NCI-H526 (cell line): ENCODE measurements at places on chromosomes 16 and 17.

DNA sequence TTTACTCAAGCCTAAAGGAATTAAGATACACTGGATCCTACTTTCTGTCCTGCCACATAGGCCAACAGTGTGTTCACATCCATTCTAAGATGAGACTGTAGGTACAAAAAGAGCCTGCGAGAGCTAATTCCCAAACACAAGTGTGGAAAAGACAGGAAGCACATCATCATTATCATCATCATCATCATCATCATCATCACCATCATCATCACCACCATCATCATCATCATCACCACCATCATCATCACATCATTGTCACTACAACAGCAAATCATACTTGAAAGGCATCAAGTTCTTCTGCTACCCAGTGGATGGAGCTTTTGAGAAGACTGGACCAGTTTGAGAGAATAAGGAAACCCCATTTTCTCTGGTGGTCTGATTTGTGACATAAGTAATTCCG, 268.1 kb downstream of the HS3ST3A1 start:
- no peak for DNase-seq

DNA sequence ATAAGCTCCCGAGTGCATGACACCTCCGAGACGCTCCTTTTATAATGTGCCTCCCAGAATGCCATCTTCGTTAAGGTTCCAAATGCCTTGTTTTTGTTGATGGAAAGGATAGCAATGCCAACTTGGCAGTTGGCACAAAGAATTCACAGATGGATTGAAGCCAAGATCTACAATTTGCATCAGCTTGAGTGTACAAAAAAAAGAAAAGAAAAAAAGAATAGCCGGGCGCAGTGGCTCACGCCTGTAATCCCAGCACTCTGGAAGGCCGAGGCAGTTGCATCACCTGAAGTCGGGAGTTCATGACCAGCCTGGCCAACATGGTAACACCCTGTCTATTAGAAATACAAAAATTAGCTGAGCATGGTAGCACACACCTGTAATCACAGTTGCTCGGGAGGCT, 7.6 kb downstream of the TBC1D16 start:
- no peak for DNase-seq

DNA sequence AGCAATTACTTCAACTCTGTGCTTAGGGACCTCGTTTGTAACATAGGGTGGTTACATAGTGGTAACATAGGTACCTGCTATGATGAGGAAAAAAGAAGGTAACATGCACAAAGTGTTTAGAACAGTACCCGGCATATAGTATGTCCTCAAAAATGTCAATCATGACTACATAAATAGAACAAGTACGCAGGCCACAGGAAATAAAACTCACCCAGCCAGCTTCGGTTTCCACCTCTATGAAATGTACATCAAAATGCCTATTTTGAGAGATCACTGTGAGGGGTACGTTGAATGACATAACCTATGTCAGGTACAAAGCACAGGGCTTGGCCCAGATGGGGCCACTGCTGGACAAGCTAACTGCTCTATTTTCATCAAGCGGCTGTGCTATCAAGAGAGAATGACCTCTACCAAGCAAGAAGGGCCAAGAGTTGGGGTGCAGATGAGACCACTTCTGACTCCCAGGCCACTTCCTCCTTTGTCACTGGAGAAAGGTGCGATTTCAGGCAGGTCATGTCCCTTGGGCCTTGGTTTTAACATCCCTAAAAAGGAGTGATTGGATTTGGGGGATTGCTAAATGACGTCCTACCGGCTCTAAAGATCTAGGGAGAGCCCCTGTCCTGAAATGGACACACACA, 45.4 kb downstream of the WSB1 start:
- no peak for DNase-seq

DNA sequence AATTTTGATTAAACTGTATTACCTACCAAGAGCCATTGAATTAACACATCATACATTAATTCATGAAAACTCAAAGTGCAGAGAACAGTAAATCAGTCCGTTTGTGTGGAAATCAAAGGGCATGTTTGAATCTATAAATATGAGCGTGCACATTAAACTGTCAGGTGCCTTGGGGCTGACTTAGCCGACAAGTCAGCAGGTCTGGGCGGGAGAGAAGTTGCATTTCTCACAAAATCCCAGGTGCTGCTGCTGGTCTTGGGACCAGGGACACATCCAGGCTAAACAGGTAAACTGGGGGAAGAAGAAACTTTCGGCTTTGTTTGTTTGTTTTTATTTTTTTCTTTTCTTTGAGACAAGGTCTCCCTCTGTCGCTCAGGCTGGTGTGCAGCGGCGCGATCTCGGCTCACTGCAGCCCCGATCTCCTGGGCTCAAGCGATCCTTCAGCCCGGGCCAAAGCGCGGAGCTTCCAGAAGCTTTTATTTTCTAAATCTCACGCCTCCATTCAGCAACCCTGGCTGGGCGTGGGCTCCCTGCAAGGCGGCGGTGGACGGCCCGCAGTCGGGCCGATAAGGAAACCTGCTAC, 213.9 kb downstream of the MRTFB start:
- DNase-seq = no peak

GRCh38 chr17:38958326-38958725, 8.9 kb downstream of the FBXO47 start:
- DNase-seq = no peak

GRCh38 chr16:70576431-70577255, 53.0 kb downstream of the SF3B3 start:
- DNase-seq = no peak

DNA sequence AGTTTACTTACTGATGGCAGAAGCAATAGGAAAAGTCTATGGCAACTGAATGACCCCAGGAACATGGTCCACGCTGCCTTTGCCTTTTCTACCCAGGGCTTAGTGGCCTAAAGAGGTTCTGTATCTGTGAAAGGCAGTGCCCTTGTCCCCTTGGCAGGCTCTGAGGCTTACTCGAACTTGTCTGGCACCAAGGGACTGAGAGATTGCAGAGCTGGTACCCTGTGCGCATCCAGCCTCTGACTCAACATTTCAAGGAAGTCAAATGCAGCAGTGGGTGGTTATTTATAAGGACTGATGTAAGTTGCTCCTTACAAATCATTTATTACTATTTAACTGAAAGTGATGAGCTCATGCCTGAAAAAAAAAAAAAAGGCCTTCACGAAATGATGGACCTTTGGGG, 299.9 kb upstream of the MYOCD start:
- no peak for DNase-seq

DNA sequence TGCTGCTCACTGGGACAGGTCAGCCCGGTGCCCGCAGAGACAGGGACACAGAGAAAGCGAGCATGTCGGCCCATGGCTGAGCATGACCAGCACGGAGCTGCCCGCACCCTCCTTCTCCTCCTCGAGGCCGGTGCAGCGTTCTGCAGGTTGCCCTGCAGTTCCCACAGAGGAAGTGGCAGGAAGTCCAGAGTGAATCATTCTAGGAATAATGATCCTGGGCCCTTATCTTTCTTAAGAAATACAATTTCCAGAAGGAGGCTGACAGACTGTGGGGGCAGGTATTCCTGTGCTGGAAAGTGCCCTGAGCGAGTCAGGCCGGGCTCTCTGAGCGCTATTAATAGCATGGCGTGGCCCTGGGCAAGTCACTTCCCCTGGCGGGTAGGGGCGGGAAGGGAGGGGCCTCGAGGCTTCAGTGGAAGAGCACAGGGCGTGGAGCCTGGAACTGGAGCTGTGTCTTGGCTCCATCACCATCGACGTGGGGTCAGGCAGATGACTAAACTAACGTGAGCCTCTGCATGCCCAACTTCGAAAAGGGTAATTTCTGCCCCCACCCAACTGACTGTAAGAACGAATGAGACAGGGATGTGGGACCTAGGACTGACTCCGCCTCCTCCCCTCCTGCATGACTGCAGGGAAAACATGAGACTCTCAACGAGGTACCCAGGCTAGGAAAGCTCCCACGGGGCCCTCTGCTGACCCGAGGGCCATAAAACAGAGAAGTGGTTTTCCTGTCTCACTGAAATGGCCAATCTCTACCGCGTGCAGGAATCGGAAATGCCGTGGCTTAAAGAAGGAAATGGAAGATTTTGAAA, 9.8 kb downstream of the TMEM204 start:
- no peak for DNase-seq

GRCh38 chr16:70258946-70259345, 7.2 kb upstream of the EXOSC6 start:
- no peak for DNase-seq

GRCh38 chr17:76716146-76716838, 5.5 kb upstream of the MXRA7 start:
- DNase-seq = no peak

DNA sequence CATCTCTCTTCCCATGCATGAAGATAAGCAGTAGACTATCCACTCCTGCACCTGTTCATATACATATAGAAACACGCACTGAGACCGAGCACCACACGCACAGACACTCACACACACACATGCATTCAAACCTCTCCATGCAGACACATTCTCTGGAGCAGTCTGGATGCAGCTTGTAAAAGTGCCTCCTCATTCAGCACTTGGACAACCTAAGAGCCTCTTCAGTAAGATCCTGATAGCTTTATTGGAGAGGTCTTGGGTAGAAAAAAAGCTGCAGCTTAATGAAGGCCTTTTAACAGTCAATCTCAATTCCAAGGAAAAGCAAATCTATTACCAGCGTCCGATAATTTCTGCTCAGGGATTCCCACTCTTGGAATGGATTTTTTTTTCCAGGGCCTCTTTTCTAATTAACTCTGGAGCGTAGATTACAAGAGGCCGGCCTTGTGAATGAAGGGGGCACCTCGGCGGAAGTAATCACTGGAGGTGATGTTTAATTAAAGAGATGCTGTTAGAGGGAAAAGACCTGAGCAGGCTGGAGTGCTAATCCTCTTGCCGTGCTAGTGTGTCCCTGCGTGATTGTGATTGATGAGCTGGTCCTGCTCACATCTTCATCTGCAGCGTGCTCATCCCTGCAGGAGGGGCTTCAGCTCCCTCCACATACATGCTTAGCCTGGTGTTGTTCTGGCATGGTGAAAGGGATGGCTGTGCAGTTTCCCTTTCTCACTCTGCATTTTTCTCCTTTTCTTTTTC, 155.1 kb downstream of the RBFOX1 start:
- no peak for DNase-seq

- DNase-seq = no peak
Observed at GRCh38 chr16:87436225-87437172, 44.4 kb downstream of the MAP1LC3B start.

DNA sequence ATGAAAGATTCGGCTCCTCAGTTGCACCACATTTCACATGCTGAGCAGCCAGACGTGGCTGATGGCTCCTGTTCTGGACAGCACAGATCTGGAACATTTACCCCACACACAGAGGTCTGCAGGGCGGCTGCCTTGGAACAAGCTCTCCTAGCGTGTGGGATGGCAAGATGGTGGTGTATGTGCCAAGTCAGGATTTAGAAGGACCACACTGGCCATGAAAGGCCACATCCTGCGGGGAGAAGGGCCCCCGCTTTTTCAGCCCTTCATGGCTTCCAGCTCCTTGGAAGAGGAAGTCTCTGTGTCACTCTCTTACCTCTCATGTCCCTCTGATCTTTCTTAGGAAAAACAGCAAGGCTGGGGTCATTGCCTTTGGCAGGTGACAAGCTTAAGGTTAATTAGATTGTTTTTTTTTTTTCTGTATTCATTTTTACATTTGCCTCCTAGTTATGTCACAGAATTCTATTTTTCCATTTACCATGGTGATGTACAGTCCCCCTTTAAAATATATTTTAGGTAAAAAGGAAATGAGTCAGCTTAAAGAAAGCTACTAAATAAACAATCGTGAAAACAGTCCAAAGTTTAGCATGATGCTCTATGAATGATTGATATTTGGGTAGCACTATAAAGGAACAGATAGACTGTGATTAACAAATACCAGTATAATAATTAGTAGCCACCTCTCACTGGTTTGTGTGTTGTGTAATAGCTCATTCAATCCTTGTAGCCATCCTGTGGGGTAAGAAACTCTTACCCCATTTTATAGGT, 396.6 kb downstream of the CPPED1 start:
- DNase-seq = no peak

DNA sequence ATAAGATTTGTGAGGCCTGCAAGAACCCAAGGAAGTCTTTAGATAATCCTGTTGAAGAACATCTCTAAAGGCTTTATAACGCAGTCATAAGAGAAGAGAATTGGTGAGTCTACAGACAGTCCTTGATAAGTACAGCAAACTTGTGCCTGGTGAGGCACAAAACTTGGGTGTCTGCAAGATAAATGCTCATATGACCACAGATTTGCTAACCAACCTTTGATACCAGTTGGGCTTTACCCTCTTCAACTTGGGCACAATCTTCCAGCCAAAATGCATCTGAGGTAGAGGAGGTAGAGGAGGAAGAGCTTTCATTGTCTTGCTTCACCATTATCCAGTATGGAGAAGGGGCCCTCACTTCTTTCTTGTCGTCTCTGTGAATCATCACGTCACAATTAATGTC, 16.9 kb downstream of the PDZD9 start:
- DNase-seq = no peak

DNA sequence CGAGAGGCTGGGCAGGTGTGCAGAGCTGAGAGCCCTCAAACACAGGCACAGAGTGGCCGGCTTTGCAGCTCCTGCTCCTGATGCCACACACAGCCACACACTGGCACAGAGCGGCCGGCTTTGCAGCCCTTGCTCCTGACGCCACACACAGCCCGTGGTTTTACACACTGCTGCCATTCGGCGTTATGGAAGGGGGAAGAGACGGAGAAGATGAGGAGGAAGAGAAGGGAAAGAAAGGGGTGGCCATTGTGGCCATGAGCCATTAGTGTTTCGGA, 26.8 kb downstream of the WSCD1 start:
- no peak for DNase-seq

- peak; percentile 50 for DNase-seq
Observed at GRCh38 chr16:68732042-68732680, 4.9 kb upstream of the CDH1 start.

GRCh38 chr16:65570261-65570660, 448.4 kb upstream of the CDH11 start:
- no peak for DNase-seq

GRCh38 chr16:3983081-3983520, 102.6 kb upstream of the CREBBP start:
- peak; percentile 26 for DNase-seq

DNA sequence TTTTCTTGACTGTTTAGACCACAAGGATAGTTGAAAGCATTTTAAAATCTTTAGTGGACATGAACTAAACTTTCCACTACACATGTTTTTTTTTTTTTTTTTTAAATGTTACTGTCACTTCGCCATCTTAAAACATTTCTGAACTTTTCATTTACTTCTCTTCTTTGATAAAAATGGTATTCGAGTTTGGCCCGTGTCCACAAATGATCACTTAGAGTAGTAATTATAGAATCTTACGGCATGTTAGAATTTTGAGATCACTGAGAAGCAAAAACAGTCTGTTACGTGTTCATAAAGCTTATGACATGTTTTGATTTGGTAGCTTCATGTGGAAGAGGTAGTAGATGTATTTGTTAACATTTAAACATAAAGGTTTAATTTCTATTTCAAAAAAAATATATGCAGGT, 1.1 kb downstream of the NSRP1 start:
- no peak for DNase-seq

DNA sequence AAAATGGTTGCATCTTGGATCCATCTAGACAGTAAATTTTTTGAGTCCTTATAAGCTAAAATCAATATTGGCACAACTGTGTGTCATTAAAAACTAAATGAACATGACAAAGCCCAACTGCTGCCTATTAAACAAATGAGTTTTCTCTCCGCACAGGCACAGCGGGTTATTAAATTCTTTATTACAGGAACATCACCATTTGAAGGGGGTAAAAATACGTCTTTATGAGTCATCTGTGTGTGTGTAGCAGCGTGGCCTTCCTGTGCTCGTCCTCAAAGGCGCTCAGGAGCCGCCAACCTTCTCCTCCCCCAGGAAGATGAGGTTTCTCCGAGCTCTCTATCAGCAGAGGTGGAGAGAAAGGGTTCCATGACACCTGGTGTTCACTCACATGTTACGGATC, 62.6 kb upstream of the SDK2 start:
- DNase-seq = no peak

- no peak for DNase-seq
Observed at GRCh38 chr17:61000911-61001310, 323.3 kb downstream of the BCAS3 start.
